Cortex of kidney (tissue), 1 donor: ENCODE measurements at places on chromosomes 12 and 14.

GRCh38 chr14:68365228-68365627, 427.6 kb downstream of the ZFP36L1 start:
- DNase-seq = no peak

GRCh38 chr14:71060274-71060673, 153.0 kb downstream of the PCNX1 start:
- DNase-seq = no peak

DNA sequence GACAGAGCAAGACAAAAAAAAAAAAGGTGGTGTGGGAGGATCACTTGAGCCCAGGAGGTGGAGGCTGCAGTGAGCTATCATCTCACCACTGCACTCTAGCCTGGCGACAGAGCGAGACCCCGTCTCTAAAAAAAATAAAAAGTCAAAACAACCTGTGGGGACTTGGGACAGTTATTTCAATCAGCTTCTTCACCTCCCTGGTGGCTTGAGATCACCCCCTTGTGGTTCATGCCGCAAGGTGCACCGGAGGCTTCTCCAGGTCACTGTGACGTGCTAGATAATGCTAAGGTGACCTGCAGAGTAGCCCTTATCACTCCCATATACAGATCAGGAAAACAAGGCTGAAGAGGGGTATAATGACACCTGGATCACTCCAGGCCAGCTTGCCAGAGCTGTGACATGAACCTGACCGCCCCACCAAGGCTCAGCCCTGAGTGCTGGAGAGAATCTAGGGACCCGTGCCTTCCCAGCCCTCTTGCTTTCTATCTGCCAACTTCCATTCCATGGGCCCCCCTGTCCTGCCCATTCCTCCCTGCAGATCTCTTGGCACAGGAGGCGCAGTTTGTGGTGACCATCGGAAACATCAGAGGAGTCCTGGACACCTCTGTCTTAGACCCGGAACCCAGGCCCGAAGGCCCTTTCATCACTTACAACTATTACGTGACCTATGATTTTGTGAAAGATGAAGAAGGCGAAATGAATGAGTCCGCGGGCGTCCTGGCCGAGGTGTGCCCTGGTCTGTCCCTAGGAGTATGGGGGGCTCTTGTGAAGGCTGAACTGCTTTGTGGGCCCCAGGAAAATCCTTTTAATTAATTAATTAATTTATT, 8.1 kb downstream of the LRRC43 start:
- DNase-seq = no peak

GRCh38 chr14:97924922-97925613, 1127.9 kb downstream of the VRK1 start:
- no peak for DNase-seq

- DNase-seq = no peak
Measured at GRCh38 chr12:95918194-95918993, 24.0 kb downstream of the CCDC38 start.

DNA sequence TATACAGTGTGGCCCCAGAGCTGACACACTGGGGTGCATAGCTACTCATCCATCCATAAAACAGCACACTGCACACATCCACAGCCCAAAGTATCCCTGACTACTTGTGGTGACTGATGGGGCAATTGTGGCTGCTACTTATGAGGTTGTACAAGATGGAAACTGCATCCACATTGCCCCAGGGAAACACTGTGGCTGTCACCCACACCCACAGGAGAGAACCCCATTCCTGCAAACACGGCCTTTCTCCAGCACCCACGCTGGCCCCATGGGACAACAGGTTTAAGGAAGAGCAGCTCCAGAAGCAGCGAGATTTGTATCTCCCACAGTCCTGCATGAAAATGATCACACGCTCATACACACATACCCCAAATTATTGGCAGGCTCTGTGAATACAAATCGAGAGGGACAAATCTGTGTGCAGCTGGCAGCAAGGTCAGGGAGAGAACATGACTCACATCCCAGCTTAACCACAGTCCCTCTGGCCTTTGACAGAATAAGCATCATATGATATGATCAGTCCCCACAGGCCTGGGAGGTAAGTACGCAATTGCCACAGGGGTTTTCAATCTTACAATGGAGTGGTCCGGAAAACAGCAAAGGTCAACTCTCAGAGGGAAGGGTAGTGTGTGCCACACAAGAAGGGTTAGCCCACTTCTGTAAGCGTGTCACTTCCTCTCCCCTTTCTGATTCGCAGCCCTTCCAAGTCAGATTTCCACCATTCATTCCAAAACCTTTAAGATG, 61.9 kb downstream of the ESR2 start:
- DNase-seq = no peak

- DNase-seq = no peak
Measured at GRCh38 chr14:58772116-58772515, 134.4 kb downstream of the DACT1 start.

DNA sequence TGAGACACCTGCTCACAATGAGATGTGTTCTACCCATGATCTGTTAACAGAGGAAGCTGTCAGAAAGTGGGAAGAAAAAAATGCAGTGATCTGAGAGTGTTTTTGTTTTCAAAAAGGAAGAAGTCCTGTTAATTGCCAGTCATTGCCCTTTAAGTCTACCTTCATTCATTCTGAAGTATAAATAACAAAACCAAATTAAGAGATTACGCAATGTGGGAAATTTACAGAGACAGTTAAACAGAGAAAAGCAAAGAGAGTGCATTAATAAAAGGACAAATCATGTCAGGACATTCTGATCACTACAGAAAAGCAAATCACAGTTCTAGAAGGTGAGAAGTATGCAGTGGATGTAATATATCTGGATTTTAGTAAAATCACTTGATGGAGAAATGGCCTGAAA, 154.2 kb downstream of the NRXN3 start:
- DNase-seq = no peak

- no peak for DNase-seq
Measured at GRCh38 chr14:74653386-74654138, 41.5 kb upstream of the LTBP2 start.

DNA sequence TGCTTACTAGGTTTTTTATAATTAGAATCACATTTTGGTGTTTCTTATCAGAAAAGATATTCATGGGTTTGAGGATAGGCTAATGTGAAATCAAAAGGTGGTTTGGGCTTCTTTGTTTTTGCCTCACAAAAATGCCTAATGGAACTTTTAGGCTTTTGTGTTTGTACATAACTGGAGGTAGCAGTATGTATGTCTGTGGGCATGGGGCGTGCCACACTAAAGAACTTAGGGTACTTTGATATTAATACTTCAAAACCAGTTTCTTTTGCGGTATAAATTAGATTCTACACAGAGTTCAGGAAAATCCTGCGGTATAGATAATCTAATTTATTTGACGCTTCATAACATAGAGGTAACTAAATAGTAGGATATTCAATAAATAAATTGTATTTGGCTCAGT, 1.9 kb downstream of the ETV6 start:
- no peak for DNase-seq

- no peak for DNase-seq
Measured at GRCh38 chr12:103197725-103198388, 240.4 kb downstream of the ASCL1 start.

DNA sequence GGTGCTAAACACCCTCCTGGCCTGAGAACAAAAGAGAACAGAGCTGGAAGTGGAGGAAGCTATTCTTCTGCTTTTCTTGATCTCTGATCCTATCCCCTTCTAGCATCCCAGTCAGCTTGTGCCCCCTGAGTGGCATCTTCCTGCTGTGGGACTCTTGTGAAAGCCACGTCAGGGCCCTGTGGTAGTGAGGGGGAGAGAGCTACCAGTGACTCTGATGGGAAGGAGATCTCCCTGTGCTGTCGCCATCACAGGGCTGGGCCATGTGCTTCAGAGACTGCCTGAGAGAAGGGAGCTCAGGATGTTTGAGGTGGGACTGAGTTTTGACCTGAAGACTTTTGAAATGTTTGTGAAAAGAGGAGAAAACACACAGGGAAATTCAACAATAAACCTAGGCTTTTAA, 107.6 kb upstream of the FUT8 start:
- no peak for DNase-seq

- DNase-seq = no peak
Measured at GRCh38 chr14:94367347-94368242, 20.8 kb downstream of the SERPINA1 start.

GRCh38 chr12:73221398-73221797, 949.2 kb downstream of the TRHDE start:
- DNase-seq = no peak

- DNase-seq = no peak
Measured at GRCh38 chr12:121295746-121296617, 527 bp downstream of the CAMKK2 start.

- DNase-seq = no peak
Measured at GRCh38 chr12:52212701-52213563, 20.1 kb upstream of the KRT7 start.

DNA sequence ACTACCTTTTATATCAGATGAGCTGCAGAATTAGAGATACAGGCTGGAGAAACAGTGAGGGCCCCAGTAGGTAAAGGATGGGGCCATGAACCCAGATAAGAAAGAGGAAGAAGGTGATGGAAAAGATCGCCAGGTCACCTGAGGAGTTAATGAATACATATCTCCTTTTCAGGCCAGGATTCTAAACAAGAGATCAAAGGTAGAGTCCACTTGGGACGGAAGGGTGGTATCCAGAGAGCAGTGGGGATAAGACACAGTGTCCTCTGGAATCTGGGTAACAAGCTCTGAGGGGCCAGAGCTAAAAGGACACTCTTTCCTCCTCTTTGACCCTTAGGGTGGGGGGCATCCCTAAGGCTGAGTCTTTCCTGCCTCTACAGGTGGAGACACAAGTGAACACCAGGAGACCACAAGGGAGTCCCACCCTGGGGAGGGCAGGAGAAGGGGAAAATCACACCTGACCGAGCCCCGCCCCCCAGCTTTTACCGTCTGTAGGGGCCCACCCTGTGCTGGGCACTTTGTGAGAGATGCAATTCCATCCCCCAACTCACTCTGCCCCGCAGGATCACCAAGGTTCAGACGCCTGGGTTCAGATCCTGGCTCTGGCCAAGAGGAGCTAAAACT, 27.3 kb downstream of the SERPINA1 start:
- DNase-seq = no peak

- no peak for DNase-seq
Measured at GRCh38 chr14:63770187-63770807, 42.4 kb upstream of the SGPP1 start.

DNA sequence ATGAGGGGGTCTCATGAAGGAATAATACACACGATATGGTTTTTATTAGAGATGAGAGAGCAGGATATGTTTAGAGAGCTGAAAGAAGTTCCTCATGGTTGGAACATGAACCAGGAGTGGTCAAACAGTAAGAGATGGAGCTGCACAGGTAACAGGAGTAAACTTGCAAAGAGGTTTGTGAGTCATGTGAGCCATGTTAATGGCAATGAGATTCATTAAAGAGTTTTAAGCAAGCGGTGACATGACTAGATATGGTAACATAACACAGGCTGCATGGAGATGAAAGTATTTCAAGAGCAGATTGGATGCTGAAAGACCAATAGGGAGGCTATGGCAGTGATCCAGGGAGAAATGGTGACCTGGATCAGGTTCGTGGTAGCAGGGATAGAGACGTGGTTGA, 62.6 kb upstream of the SSTR1 start:
- no peak for DNase-seq

DNA sequence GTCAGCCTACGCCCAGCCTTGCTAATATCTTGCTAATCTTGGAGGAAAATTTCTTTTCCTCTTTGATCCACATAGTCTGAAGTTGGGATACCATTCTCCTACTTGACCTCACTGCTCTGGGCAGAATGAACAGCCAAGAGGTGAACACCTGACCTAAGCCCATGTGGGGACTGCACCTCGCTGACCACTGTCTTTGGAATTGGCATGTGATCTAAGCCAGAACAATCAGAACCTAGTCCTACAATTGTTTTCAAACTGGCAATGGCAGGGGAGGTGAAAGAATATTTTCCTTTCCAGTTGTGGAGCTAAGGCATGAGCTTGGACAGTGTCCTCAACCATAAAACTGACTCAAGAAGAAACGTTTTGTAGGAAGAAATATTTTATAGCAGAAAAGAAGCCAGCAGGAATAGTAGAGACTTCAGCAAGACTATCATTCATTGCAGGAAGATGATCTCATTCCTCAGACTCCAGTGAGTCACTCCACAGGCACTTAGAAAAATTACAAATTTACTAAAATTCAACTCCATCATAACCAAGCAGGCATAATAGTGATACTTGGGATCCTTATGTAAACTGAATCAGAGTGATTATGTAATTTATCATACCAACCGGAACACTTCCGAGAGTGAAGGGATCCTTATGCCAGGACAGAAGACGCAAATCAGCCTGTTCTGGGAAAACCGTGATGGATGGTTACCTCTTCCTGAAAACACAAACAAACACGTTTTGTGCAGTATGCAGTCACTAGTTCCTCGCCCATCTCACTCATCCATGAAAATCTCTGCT, 14.7 kb downstream of the PTPRO start:
- no peak for DNase-seq

GRCh38 chr14:96627811-96628775, 125.9 kb downstream of the PAPOLA start:
- no peak for DNase-seq

DNA sequence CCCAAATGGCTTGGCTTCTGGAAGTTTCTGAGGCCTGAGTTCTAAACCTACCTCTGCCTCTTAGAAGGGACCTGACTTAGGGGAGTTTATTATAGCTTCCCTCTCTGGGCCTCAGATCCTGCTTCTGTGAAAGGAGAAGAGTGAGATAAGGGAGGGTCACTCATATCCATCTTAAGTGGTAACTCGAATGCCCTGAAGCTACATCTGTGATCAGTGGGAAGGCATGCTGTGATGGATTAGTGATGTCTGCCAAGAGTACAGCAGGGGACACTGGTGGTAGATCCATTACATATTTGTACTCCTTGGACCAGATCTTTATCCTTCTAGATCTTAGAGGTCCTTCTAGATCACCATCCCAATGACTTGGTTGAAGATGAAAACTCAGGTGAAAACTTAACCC, 97.8 kb upstream of the NOS1 start:
- no peak for DNase-seq

GRCh38 chr14:55352201-55352600, 59.4 kb downstream of the ATG14 start:
- DNase-seq = no peak

- DNase-seq = no peak
Measured at GRCh38 chr14:98169170-98169587, 1102.8 kb downstream of the BCL11B start.

DNA sequence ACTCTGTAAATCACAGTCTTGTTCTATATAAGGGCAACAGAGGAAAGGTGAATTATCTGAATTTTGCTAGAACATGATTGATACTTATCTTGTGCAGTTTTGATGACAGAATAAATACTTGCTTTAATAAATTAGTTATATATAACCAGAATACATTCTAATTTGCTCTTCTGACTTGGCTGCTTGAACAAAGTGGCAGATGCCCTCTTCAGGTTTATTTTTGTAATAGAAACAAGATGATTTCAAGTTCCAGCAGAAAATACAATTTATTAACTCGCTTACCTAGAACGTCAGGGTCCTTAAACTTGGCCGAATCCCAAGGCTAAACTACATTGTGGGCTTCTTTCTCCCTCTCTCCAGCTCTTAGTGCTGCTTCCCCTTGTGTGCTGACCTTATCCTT, 57.6 kb upstream of the SSTR1 start:
- no peak for DNase-seq
